Posterior cingulate gyrus (tissue), 11 donors: ENCODE measurements at places on chromosomes 7 and 10.

DNA sequence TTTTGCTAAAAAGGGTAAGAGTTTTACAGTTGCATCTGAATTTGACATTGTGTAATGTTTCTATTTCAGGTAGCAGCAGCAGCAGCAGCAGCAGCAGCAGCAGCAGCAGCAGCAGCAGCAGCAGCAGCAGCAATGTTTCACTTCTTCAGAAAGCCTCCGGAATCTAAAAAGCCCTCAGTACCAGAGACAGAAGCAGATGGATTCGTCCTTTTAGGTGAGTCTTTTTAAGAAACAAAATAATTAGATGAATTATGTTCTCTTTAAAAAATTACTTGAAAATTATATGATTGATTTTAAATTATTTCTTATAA, 32.6 kb downstream of the UMAD1 start:
- DNase-seq, result no peak

- DNase-seq, result no peak
Measured at GRCh38 chr7:24697416-24697815, 59.8 kb downstream of the GSDME start.

DNA sequence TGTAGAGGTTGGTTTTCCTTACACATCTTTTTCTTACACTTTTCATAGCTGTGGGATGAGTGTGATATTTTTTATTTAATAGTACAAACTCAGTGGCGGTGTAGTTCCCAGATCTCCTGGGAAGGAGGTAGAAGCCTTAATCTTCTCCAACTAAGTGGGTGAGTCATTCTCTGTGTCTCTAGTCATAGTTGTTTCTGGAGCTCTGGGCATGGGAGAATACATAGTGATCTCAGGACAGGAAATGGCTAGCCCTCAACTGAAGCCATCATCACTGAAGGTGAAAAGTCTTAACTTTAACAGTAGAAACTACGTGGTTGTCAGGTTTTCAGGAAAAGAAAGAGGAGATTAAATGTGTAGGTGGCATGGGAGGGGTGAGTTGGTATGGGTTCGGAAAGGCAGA, 319.4 kb upstream of the FZD8 start:
- DNase-seq, result no peak

GRCh38 chr10:35364808-35365207, 28.5 kb downstream of the CCNY start:
- no peak for DNase-seq

DNA sequence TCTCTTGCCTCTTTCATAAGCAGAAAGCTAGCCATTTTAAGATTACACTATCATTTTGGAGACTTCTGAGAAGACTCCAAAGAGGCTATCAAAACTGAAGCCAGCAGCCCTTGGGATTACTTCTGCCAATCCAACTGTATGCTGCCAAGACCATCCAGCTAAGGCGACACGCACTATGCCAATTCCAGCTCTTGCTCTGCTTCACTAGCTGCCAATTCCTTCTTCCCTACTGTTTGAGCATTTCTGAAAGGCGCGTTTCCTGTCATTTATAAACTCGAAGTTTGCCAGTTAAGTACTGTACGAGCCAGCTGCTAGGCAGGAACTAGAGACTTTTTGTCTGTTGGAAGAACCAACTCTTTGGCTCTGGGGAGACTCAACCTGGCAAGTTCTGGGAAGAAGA, 36.5 kb downstream of the MALSU1 start:
- no peak for DNase-seq

- DNase-seq, result no peak
Measured at GRCh38 chr10:70477661-70478162, 855 bp upstream of the PALD1 start.

GRCh38 chr10:71740069-71740653, 20.6 kb upstream of the C10orf105 start:
- DNase-seq, result no peak
